Hematopoietic multipotent progenitor cell treated with erythropoietin and hydrocortisone succinate and interleukin-3 and kit ligand, for 8 days (in vitro differentiated cells): ENCODE measurements at places on chromosomes 3 and 15.

DNA sequence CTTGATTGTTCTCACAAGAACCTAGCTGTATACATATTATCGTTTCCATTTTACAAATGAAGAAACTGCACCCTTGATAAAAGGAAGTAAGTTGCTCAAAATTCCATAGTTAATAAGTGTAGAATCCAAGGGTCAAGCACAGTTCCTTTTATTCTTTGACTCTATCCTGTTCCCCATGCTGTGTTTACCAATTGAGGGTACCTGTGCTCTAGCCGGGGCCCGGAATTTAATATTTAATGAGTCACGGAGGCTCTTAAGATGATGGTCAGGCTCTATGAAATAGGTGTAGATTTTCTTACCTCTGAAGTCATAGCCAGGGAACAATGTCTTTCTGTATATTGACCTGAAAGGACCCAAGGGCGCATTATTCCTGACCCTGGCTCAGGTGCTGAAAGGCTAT lies 65.2 kb downstream of the LPP start:
- DNase-seq = no peak

DNA sequence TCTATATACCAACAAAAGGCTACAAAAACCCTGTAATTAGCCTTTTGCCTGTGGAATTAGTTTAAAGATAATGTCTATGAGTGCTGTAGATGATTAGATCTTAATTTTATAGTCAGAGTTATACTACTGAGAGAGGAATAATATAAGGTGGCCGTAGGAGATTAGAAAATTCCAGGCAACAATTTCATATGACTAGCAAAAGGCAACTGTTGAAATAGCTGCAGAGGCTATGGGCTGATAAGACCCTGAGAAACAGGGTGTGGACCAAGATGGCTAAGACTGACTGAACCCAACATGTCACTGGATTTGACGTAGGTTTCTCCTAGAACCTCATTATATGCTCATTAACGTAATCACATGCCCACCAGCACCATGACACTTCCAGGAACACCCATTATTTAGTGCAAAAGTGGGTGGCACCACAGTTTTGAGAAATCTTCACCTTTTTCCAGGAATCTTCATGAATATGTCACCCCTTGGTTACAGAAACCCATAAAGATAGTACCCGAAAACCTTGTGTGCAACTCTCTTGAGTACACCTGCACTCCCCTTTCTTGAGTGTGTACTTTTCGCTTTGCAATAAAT lies 29.1 kb upstream of the SCG3 start:
- peak; percentile 99 for DNase-seq

GRCh38 chr3:24342275-24342674 lies 152.4 kb downstream of the THRB start:
- DNase-seq = no peak

GRCh38 chr3:69203631-69204314 lies 81.4 kb upstream of the LMOD3 start:
- no peak for DNase-seq

DNA sequence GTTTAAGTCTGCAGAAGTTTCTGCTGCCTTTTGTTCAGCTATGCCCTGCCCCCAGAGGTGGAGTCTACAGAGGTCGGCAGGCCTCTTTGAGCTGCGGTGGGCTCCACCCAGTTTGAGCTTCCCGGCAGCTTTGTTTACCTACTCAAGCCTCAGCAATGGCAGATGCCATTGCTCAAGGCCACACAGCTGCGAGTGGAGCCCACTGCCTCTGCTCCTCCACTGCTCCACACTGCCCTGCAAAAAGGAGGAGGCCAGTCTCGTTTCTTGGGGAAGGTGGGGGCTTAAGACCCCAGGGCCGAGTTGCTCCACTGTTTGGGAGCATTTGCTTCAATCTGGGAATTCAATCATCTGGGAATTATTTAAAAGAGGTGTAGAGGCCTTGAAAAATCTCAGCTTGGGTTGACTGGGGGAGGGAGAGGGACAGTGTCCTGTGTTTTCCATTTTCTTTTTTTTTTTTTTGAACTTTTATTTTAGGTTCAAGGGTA lies 144.6 kb upstream of the MEF2A start:
- no peak for DNase-seq

- no peak for DNase-seq
Observed at GRCh38 chr3:172130717-172131050, 91.3 kb downstream of the FNDC3B start.

DNA sequence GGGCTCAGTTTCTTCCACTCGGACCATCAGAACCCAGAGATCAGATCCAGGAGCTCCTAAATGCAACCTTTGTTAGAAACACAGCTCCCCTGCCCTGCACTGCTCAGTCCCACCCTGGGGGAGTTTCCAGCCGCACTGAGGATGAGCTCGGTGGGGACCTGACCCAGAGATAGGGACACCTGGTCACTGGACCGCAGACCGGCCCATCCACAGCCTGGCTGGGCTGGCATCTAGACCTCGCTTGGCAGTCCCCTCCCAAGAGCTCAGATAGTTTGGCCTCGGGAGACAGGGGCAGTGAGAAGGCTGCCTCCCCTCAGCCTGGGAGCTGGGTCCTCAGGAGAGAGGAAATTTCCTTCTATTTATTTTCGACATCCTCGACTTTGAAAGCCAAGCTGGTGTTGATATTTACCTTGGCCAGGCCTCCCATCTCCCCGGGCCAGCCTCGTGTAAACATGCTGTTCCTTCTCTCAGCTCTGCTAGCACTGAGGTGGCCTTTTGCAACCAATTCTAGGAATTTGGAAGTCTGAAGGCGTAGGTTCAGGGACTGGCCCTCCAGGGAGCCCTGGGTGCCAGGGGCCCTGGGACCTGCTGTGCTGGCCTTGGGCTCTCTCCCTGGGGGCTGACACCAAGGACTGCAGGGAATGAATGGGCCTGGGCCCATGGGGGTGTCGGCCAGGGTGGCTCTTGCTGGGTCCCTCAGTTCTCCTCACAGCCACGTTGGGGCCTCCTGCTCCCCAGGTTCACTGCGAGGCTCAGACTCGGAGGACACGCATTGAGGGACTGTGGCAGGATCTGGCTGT lies 90.1 kb downstream of the VGLL4 start:
- DNase-seq = no peak

- no peak for DNase-seq
Observed at GRCh38 chr15:32824777-32825176, 107.0 kb downstream of the GREM1 start.

GRCh38 chr15:82944821-82945220 lies 7.7 kb downstream of the HOMER2 start:
- no peak for DNase-seq

DNA sequence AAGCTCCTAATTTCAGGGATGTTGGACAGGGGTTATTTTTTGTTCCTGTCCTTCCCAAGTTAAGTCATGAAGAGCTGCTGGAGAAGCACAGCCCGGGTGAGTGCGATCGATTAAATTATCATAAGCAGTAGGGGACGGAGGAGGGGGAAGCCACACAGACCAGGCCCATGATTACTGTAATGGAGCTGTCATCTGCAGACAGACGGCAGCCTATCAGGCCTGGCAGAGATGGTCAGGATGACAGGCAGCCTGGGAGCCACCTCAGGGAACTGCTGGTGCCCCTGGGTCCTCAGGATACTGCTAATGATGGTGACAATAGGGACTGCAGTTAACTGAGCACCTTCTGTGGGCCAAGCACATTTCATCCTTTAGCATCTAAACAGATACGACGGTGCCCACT lies 147.7 kb downstream of the RAB11A start:
- no peak for DNase-seq

- DNase-seq = no peak
Observed at GRCh38 chr3:2526926-2527325, 428.3 kb downstream of the CNTN4 start.
